Epithelial cell of umbilical artery (primary cell): ENCODE measurements at places on chromosomes 13 and 19. TPM values are rescaled to one million over a fixed set of nuclear protein-coding genes. Genes with fewer than 3 reads are reported as not detected.

FGF21 gene
- not detected in 2 replicates for total RNA-seq

PTPRS gene
- total RNA-seq = 9.1 and 20.5 TPM in 2 replicates

YIPF2 gene
- total RNA-seq = 87.7 and 91.5 TPM in 2 replicates

SIGLEC8 gene
- not detected in 2 replicates for total RNA-seq

MAB21L1 gene
- not detected in 2 replicates for total RNA-seq

APLP1 gene
- total RNA-seq = 1.2 and 5.5 TPM in 2 replicates

CXCL17 gene
- total RNA-seq = not detected in 2 replicates

CNN2 gene
- total RNA-seq = 120 and 173 TPM in 2 replicates

SLC39A3 gene
- 19.5 and 24.3 TPM in 2 replicates for total RNA-seq

RXFP2 gene
- not detected in 2 replicates for total RNA-seq

ZNF730 gene
- total RNA-seq = 1.6 and 2.4 TPM in 2 replicates

EBI3 gene
- total RNA-seq = 0.32 and 0.46 TPM in 2 replicates

REX1BD gene
- 79.9 and 109 TPM in 2 replicates for total RNA-seq

FLT3LG gene
- total RNA-seq = 0.32 and 1.8 TPM in 2 replicates

APBA3 gene
- 16.9 and 22.0 TPM in 2 replicates for total RNA-seq

SLC17A7 gene
- 0.15 TPM in 1 of 2 replicates, not detected in the other for total RNA-seq

SGCG gene
- under 0.01 TPM in 1 of 2 replicates, not detected in the other for total RNA-seq

OR7A5 gene
- not detected in 2 replicates for total RNA-seq

ZNF320 gene
- total RNA-seq = 6.8 and 14.0 TPM in 2 replicates

HCN2 gene
- total RNA-seq = under 0.01 and 1.3 TPM in 2 replicates

CDC42EP5 gene
- total RNA-seq = 29.6 and 40.3 TPM in 2 replicates
